ENCODE measurements at places on chromosomes 13 and 19.

DNA sequence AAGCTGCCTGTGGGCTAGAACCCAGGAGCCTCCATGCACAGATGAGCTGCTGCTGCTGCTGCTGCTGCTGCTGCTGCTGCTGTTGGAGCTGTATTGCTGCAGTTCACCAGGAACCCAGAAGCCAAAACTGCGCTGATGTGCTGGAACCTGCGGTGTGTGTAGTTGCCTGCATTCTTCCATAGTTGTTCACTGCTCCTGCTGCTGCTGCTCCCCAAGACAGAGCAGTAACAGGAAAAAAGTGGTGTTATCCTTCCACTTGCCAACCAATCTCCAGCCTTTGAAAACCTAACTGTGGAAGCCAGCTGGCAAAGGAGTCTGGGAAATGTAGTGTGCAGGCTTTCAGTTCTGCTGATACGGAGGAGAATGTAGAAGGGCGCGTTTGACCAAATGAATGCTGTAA lies 37.9 kb downstream of the ARHGAP35 start:
- DNase-seq, result peak; percentile 79

- no peak for DNase-seq
These were observed 27.9 kb downstream of the MIPEP start for GRCh38 chr13:23861310-23861709.

GRCh38 chr13:91056746-91057145 lies 290.7 kb upstream of the MIR17HG start:
- no peak for DNase-seq

GRCh38 chr13:101417043-101417406 lies 717 bp upstream of the NALCN start:
- DNase-seq, result peak; percentile 83

GRCh38 chr13:105735281-105735680 lies 800.2 kb downstream of the EFNB2 start:
- no peak for DNase-seq

DNA sequence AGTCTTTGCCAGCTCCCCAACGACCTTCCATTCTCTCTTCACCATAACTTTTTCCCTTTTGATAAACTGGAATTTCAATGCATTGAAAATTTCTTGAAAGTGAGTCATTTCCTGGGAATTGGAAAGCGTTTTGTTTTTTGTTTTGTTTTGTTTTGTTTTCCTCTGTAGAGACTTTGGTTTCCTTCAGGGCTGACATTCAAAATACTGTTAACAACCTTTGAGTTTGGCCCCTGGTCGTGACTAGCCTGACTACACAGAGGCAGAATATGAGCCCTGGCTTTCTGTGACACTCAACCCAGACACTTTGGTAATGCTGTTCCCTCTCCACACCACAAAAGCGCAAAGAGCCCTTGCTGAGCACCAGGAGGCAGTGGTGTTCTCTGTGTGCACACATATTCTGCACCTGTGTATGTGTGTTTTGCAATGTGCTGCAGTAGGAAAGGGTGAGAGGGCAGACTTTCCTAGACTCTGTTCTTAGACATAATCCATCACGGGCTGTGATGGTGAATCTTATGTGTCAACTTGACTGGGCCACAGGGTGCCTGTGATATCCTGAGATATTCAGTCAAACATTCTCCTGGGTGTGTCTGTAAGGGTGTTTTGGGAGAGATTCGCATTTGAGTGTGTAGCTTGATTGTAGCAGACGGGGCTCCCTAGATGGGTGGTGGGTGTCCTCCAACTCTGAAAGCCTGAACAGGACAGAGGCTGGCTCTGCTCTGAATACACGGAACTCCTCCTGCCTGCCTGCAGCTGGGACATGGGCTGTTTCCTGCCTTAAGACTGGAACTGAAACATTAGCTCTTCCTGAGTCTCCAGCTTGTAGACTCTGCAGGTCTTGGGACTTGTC lies 29.5 kb upstream of the ANKRD10 start:
- DNase-seq, result peak; percentile 41

DNA sequence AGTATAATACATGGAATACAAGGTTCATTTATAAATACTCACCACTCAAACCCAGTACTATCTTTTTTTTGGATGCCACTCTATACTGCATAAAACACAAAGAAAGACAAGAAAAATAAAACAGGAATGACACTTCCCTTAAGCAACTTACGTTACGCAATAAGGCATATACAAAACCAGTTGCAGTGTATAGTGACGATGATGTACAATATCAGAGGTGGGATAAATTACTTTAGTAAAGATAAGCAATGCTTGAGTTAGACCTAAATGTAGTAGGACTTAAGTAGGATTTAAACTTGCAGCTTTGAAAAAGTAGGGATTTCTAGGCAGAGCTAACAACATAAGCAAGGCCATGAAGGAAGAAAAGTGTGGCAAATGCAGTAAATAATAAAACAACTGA lies 374.9 kb downstream of the SPRY2 start:
- no peak for DNase-seq

GRCh38 chr13:23639674-23640073 lies 69.5 kb downstream of the TNFRSF19 start:
- no peak for DNase-seq

DNA sequence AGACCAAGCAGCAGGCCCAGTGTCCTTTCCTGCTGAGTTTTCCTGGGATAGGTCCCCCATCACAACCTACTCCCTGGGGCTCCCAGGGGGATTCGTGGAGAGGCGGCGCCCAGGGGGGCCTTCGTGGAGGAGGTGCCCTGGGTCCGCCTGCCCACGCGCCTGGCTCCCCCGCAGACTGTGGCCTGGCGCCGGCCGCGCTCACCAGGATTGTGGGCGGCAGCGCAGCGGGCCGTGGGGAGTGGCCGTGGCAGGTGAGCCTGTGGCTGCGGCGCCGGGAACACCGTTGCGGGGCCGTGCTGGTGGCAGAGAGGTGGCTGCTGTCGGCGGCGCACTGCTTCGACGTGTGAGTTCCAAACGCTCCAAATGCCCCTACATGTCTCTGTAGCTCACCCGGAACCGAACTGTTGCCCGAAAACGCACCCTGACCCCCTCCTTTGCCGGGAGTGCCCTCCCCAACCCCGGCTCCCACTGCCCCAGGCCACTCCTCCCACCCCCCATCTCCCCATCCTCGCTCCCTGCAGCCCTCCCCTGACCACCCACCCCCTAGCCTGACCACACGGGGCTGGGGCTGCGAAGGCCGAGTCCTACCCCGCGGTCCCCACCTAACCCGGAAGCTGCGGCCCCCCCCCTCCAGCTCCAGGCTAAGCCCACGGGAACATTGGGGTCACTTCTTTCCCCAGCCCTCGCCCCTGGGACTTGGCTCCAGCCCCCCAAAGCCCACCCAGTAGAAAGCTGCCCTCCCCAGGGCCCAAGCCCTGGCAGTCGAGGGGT lies 3.3 kb downstream of the TIMM13 start:
- DNase-seq, result no peak

DNA sequence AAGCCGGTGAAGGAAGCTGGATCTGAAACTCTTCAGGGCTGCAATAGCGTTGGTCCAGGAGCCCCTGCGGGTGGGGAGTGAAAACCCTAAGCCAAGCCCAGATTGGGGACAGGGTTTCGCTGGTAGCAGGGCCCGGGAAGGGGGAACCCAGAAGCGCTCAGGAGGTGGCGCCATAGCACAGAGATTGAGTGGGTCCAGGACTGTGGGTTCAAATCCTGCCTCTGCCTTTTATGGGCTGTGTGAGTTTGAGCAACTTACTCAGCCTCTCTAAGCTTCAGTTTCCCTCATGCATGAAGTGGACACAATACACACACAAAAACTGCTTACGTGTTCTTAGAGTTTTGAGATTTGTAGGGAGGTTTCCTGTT lies 8.3 kb upstream of the SYCN start:
- no peak for DNase-seq

- no peak for DNase-seq
These were observed 11.3 kb upstream of the ZBTB7A start for GRCh38 chr19:4077800-4078684.

DNA sequence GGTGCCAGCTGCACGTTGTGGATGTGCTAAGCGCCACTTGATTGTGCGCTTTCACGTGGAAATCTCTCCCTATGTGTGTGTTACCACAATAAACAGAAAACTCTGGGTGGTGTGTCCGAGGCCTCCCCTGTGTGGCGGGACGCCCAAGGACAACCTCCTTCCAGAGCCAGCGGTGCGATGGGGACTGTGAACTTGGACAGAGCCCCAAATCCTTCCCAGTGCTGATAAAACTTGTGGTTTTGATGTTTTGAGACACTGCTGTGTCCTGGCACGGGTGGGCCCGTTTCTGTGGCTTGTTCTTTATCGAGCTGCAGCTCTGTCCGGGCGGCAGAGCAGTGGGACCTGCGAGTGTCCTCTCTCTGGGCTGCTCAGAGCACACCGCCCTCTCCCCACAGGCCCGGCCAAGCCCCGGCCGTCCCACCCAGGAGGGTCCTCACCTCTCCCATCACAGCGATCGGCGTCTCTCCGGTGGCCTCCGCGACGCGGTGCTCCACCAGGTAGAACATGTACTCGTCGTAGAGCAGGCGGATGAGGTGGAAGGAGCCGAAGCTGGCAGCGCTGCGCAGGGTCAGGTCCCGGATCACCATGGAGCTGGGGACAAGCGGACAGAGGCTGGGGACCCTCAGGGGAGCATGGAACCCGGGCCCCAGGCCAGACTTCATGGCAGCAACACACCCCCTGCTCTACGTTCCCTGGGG lies 18.8 kb upstream of the RANBP3 start:
- no peak for DNase-seq

- DNase-seq, result no peak
These were observed 163.7 kb downstream of the IER2 start for GRCh38 chr19:13313875-13314274.

GRCh38 chr13:37923236-37923635 lies 53.7 kb upstream of the TRPC4 start:
- DNase-seq, result no peak

DNA sequence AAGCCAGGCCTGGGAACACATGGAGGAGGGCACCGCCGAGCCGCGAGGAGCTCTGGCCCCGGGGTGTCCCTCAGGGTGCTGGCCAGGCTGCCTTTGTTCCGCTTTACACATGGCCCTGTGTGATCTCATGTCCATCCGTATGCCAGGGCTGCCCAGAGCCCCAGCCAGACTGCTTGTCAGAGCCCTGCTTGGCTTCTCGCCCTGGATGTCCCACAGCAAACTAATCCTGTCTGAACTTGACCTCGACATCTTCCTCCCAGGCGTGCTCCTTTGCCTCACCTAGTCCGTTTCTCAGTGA lies 14.3 kb downstream of the BCKDHA start:
- DNase-seq, result no peak

DNA sequence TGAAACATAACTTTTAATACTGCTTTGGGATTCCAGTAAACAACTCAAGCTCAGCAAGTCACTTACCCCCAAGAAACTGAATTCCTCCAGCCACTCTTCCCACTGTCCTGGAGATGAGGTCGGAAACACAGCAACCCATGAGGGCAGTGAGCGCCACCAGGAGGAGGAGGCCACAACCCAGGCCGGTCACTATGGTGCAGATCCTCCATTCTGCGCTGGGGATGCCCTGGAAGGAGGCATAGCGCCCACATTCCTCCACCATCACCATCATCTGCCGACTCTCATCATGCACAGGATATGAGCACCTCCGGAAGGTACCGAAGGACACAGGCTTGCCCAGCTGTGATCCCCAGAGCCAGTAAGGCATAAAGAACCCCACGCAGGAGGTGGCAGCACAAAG lies 2.2 kb downstream of the LHFPL6 start:
- no peak for DNase-seq

- no peak for DNase-seq
These were observed 19.3 kb downstream of the AP1M1 start for GRCh38 chr19:16216744-16217670.

- no peak for DNase-seq
These were observed 59.0 kb upstream of the FLT1 start for GRCh38 chr13:28553971-28554370.

DNA sequence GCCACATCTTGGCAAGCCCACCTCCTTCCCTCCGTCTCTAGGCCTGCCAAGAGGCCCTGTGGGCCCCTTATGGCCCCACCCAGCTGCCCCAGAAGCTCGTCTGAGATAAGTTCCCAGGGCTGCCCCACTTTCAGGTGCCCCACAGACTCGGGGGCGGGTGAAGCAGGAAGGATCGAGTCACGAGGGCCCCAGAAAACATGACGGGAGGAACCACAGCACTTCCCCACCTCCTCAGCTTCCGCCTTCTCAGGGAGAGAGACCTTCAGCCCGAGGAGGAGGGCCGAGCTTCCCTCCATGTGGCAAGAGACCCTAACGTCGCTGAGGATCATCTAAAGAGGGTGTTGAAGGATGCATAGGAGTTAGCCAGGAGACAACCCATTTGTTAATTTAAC lies 4.5 kb upstream of the IL12RB1 start:
- no peak for DNase-seq

DNA sequence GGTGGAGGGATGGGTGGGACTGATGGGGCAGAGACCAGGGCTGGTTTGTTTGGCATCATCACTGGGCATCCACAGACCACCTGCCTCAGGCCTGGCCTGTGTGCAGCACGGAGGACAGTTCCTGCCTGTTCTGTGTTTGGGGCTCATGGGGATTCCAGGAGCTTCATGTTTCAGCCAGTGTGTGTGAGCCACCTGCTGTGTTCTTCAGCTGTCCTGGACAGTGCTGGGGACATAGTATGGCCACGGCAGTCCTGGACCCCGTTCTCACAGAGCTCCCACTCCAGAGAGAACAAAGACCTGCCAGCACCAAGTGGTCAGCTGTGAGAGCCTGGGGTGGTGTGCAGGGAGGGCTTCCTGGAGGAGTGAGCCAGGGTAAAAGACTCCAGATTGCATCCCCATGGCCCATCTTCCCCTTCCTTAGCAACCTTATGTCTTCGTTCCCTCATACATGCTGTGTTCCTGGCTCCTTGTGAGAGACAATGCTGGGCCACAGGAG lies 2.0 kb upstream of the CCDC97 start:
- DNase-seq, result no peak

DNA sequence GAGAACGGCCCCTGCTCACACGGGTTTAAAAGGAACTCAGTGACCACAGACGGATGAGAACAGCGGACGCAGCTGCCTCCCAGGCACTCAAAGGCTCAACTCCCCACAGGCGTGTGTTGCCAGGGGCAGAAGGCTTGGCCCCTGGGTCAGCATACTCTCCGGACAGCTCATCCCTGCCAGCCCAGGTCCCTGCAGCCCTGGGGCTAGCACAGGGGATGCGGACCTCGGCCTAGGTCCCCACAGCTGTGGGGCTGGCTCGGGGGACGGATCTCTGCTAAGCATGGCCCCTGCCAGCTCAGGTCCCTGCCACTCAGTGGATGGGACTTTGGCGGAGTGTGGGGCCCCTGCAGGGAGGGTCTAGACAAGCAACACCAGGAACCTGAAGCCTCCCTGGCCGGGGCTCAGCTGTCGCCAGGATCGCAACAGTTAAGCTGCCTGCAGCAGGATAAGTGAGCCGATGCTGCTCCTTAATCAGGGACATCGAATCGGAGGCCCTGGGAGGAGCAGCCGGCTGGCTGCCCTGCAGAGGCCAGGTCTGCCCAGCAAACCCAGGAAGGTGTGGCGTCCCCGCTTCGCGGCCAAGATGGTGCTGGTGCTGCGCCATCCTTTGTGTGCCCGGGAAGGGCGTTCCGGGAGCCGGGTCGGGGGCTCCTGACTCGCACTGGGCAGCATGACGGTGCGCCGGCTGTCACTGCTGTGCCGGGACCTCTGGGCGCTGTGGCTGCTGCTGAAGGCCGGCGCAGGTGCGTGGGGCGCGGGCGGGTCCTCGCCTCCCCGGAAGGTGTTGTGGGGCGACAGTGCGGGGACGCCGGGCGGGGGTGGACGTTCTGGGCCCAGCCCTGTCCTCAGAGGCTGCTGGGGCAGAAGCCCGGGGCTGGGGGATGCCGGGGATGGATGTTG lies 32.5 kb downstream of the MCF2L start:
- no peak for DNase-seq
